Activated T-cell treated with anti-CD3 and anti-CD28 coated beads for 4 hours (primary cell): ENCODE measurements at places on chromosomes 6 and 20.

DNA sequence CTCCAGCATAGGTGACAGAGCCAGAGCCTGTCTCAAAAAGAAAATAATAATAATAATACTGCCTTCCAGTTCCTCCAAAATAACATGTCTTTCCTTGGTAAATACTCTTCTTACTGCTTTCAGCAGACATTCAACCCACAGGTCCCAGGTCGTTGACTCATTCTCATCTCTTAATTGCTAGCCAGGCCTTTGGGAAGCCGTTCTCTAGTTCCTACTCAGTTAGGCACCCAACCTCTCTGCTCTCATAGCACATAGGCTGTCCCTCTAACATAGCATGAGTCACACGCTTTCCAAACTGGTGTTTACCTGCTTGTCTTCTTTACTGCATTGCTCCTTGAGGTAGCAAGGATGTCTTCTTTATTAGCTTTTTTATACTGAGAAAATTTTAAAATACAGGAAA lies 98.8 kb downstream of the LAMA2 start:
- no peak for DNase-seq

DNA sequence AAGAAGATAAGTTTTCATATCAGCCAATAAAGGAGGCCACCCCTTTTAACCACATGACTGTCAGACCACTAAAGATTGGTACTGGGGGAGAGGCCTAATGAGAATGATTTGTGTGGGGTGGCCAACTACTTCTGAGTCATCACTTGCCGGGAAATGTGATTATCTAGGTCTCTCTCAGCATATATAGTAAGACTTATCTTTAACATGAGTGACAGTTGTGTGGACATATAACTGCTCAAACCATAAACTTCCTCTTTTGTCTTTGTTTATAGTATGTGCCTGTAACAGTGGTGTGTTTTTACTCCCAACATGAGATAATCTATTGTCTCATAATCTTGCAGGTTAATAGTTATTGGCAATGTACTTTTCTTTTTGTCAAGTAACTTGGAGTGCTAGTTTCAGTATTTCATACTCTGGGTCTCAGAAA lies 312.4 kb downstream of the CDKAL1 start:
- no peak for DNase-seq

GRCh38 chr6:42450477-42451332 lies 1.0 kb downstream of the TRERF1 start:
- DNase-seq: no peak

DNA sequence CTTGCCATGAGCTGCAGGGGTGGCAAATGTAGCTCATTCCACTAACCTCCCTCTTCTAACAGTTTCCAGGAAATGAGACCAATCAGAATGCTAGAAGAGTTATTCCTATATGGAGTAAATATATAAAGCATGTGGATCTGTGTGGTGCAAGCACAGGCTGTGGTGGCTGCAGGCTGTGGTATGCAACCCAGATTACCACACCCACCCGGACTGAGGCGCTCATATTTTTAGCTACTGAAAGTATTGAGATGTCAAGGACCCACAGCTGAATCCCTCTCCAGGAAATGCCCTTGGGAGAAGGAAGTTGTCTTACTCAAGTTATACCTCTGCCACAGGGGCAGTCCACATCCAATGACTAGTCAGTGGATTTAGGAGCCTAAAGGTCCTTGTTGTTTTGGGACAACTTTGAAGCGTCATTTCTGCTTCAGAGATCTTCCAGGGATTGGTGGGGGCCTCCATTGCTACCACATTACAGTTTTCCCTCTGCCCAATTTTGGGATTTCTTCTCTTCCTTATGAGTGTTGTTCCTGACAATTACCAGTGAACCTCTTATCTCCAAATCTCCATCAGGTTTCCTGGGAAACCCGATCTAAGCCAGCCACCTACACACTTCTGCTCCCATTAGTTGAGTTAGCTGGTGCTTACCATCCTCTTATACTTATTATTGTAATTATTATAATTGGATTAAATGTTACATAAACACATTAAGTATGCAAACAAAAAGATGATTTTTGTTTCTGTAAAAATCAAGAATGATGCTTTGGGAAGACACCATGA lies 12.1 kb upstream of the REPS1 start:
- no peak for DNase-seq
